Heart left ventricle (tissue), 16 donors: ENCODE measurements at places on chromosomes 2 and 18. TPM values are rescaled to one million over a fixed set of nuclear protein-coding genes. Genes with fewer than 3 reads are reported as not detected.

FRZB gene
- 2.3 TPM for total RNA-seq

DNA sequence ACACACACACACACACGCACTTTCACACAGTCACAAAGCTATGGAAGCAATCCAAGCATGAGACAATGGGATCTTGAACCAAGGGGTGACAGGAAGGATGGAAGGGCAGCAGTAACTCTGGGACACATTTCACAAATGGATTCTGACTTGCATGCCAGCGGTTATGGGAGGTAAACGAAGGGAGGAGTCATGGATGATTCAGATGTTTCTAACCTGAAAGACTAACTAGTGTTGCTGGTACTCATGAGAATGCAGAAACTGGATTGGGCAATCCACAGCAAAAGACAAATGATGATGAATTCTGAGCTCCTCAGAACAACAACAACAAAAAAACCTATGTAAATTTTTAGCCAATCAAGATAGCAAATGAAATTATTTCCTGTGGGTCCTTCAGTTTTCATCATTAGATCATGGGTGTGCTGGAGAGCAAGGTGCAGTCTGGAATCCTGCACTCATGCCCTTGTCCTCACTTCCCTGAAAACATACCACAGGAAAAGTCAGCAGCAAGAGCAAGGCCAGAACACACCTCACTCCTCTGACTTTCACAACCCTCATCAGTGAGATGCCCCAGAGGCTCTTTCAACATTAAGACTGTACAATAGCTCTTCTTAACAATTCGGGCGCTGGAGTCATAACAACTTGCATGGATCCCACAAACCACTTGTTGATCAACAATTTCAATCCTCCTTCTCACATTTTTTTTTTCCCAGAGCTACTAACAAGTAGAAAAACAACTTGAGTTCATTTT is 32.6 kb downstream of the ABCA12 start:
- DNase-seq, result no peak

- DNase-seq, result peak; percentile 91
These were observed at the start of the genes ATRAID and SLC5A6 for GRCh38 chr2:27211943-27212625. Gene ATRAID, plus strand, starts transcription at chr2:27212041. Its CDS starts 328 bp downstream, at chr2:27212369. Gene SLC5A6, minus strand, starts transcription at chr2:27212268. Its CDS starts 4,618 bp downstream, at chr2:27207650.

- no peak for DNase-seq
These were observed 149.9 kb downstream of the SEPTIN10 start for GRCh38 chr2:109463891-109464290.

TMEFF2 gene
- total RNA-seq, result not detected

DNA sequence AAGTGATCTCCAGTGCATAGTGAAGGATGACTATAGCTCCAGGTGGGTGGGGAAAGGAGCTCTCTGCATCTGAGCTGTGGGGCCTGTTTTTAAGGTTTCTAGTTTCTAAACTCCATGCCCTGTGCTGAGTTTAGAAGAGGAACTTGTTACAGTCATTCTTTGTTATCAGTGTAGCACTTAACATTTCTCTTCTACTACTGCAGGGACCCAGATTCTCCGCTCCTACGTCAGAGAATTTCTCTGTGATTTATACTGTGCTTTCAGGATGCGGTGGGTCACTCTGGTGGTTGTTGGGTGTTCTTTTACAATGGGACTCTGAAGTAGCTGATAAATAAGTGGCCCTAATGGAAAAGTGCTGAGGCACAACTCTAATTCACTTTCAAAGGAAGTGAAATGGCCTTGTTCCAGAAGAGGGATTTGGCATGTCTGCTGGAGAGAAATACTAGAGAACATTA is 122.0 kb downstream of the WDSUB1 start:
- no peak for DNase-seq

CGREF1 gene
- total RNA-seq, result not detected

GRCh38 chr2:29054430-29054829 is 19.9 kb downstream of the PCARE start:
- DNase-seq, result no peak

DNA sequence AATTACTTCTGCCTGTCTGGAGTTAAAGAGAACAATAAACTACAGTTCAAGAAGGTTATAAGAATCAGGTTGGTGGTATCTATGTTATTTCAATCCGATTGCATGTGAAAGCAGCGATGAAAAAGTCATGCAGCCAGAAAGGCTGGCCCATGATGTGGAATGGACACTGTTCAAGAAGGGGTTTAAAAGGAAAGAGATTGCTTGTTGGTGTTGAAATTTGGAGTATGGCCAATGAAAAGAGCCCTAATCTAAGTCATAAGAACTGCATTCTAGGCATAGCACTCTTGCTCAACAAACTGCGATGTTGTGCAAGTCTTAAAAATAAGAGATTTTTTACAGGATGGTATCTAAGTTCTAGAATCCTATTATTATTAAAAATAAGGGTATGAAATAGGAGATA is 61.3 kb downstream of the EFEMP1 start:
- DNase-seq, result no peak

- no peak for DNase-seq
These were observed 28.4 kb downstream of the ARHGEF4 start for GRCh38 chr2:130864830-130865800.

GRCh38 chr18:9147440-9148202 is 11.0 kb downstream of the ANKRD12 start:
- no peak for DNase-seq

GRCh38 chr18:3279201-3280185 is 17.6 kb downstream of the MYL12B start:
- DNase-seq, result no peak
